ENCODE measurements at places on chromosomes 16 and 17.
A peak's percentile ranks its signal among the peaks of the same experiment; 100 is the strongest.

GRCh38 chr17:42333053-42333452 lies 44.8 kb downstream of the STAT5A start:
- no peak for DNase-seq

DNA sequence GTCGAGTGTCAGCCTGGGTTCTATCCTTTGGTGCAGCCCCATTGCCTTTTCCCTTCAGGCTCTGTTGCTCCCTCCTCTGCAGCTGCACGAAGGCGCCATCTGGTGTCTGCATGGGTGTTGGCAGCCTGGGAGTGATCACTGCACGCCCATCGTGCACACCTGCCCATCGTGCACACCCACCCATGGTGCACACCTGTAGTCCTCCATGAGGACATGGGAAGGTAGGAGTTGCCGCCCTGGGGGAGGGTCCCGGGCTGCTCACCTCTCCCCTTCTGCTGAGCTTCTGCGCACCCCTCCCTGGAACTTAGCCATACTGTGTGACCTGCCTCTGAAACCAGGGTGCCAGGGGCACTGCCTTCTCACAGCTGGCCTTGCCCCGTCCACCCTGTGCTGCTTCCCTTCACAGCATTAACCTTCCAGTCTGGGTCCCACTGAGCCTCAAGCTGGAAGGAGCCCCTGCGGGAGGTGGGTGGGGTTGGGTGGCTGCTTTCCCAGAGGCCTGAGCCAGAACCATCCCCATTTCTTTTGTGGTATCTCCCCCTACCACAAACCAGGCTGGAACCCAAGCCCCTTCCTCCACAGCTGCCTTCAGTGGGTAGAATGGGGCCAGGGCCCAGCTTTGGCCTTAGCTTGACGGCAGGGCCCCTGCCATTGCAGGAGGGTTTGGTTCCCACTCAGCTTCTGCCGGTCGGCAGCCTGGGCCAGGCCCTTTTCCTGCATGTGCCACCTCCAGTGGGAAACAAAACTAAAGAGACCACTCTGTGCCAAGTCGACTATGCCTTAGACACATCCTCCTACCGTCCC lies 2.9 kb downstream of the CTRL start:
- DNase-seq: peak; percentile 65

DNA sequence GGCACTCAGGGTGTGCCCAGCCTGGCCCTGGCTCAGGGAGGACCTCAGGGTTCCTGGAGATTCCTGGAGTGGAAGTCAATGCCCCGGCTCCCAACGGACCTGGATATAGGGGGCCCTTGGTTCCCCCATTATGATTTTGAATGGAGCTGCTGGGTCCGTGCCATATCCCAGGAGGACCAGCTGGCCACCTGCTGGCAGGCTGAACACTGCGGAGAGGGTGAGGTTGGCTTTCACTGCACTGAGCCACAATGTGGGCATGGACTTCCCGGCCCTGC lies 23.6 kb downstream of the USP6 start:
- DNase-seq: no peak

DNA sequence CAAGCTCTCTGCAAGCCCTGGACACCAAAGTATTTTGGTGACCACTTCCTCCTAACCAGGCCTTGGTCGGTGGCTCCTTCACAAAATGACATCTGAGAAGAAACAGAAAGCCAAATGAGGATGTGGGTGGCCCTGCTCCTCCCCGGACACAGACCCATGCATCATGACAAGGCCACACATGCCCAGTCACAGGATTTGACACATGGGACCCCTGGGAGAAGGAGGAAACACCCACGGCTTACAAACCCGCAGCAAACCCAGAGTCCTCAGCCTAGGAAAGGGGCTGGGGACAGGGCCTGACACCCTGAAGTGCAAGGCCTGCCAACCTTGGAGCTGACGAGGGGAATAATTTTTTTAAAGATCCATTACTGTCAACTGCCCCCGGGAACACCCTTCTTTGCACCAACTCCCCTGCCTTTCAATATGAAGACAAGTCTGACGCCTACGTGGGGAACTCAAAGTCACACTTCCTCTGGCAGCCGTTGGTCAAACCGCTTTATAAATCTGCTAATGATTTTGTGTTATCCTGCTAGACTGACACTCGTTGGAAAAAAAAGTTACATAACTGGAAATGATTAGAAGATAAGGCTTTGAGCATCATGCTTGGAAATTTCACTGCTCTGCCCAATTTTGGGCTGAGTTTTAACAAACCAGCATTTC lies 41.3 kb downstream of the GAS7 start:
- peak; percentile 97 for DNase-seq

DNA sequence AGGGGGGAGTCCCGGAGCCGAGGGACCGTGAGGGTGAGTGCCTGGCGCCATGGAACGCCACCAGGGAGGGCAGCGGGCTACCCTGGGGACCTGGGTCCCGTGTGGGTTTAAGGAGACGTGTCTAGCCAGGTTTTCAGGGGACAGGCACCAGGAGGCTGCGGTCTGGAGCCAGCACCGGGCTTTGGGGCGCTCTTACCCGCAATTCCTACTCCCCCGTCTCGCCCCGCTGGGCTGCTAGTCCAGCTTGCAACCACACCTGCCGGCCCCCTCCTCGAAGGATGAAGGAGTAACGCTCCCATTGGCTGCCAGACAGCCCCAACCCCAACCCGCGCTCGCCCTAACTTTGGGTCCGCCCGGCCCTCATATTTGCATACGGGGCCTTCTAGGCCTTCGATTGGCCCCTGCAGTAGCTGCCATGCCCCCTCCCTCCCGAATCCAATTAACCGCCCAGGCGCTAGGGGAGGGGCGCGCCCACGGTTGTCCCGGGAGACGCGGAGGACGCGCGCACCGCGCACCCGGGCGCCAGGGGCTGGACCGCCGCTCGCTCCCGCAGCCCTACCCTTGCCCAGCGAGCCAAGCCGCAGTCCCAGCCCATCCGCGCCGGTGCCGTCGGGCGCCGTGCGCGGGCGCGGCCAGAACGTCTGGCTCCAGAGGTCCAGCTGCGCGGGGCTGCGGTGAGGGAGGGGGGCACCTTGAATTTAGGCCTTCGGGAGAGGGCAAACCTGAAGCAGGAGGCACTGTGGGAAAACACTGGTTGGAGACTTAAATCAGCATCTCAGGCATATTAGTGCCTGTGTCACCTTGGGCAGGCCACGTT lies at the start of gene TTLL6:
Gene TTLL6, minus strand, starts transcription at position 456 of the 817 bp plus-strand sequence. Its CDS starts 157 bp downstream, at position 299.
- peak; percentile 44 for DNase-seq

DNA sequence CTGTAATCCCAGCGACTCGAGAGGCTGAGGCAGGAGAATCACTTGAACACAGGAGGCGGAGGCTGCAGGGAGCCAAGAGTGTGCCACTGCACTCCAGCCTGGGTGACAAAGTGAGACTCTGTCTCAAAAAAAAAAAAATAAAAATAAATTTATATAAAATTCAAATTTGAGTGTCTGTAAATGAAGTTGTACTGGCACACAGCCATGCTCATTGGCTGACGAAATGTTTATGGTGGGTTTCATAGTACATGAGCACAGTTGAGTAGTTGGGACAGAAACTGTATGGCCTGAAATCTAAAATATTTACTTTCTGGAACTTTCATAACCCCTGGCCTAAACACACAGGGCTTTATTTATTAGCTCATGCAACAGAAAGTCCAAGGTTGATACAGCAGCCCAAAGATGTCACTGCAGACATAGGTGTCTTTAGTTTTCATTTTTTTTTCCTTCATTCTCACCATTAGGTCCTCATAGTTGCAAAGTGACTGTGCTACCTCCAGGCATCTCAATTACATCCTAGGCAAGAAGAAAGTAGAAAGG lies 355.3 kb downstream of the SLC39A11 start:
- DNase-seq: no peak

- DNase-seq: no peak
These were observed 13.2 kb downstream of the PRKCB start for GRCh38 chr16:23848958-23849357.

DNA sequence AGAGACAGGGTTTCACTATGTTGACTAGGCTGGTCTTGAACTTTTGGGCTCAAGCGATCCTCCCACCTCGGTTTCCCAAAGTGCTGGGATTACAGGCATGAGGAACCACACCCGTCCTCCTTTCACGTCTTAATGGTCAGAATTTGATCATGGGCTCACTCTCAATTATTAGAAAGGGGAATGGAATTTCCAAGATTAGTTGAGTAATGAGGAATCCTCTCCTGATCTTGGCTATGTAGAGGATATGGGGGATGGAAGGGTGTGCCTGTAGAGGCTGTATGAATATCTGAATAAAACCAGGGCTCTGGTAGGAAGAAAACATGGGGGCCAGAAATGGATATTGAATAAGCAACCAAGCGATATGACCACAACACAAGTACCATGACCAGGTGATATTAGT lies 25.9 kb upstream of the SMURF2 start:
- DNase-seq: no peak

Measured in suppressor macrophage treated with lipopolysaccharide for 1 hour (primary cell).